ENCODE measurements at places on chromosomes 1 and 21.
A peak's percentile ranks its signal among the peaks of the same experiment; 100 is the strongest.

DNA sequence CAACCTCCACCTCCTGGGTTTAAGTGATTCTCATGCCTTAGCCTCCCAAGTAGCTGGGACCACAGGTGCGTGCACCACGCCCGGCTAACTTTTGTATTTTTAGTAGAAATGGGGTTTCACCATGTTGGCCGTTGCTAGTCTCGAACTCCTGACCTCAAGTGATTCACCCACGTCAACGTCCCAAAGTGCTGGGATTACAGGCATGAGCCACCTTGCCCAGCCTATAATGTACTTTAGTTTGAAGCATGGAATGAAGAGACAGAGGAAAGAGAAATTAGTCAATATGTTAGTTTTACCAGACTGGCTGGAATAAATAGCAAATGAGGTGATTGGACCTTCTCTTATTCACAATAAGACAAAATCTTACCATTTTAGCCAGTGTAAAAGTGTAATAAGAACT lies 89.0 kb downstream of the GTF2B start:
- no peak for DNase-seq

- DNase-seq = peak; percentile 44
Observed at GRCh38 chr1:212286556-212287131, 1.4 kb downstream of the PPP2R5A start.

- no peak for DNase-seq
Observed at GRCh38 chr1:109186733-109187086, 27.0 kb upstream of the SARS1 start.

DNA sequence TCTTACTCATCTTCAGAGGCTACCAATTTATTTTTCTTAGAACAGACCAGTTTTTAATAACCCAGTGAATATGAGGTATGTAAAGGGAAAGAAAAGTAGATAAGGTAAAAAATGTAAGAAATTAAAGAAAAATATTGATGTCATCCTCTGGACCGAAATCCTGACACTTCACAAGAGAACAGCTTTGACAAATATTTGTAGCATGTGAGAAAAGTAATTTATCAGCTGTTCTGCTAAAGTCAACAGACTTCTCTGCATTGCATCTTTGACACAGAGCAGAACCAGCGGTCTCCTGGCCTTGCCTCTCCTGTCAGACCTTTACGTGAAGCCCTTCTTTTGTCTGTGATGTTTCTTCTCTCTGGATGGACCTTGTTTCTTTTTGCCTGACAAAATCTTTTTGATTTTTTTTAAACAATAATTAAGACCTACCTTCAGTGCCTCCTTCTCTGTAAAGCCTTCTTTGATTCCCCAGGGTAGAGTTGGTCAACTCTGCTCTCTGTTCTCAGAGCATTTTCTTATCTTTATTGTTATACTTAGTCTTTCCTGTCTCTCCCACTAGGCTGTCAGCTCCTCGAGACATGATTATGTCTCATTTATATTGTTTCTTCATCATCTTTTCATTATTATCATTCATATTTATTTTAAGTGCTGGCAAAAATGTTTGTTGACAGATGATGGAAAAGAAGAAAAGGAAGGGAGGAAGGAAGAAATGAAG lies 35.4 kb downstream of the RGS4 start:
- no peak for DNase-seq

DNA sequence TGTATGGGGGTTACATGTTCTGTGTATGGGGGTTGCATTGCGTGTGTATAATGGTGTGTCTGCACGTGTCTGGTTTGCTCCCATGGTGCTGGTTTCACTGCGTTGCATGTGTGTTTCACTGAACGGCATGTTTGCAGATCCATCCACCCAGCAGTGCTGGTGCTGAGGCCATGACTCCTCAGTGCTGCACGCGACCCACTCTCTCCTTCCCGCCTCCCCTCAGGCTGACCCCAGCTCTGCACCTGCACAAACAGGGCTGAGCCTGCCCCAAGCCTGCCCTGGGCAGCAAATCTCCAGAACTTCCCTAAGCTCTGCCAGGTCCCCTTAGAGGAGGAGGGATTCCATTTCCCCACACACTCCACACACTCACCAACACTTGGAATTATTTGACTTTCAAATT lies 18.7 kb downstream of the ACTRT2 start:
- no peak for DNase-seq

GRCh38 chr1:165364568-165365133 lies 8.1 kb upstream of the LMX1A start:
- DNase-seq = no peak
